Endodermal cell (in vitro differentiated cells): ENCODE measurements at places on chromosomes 4 and X.

GRCh38 chr4:121824950-121825349, 1.3 kb upstream of the CCNA2 start:
- DNase-seq: no peak

DNA sequence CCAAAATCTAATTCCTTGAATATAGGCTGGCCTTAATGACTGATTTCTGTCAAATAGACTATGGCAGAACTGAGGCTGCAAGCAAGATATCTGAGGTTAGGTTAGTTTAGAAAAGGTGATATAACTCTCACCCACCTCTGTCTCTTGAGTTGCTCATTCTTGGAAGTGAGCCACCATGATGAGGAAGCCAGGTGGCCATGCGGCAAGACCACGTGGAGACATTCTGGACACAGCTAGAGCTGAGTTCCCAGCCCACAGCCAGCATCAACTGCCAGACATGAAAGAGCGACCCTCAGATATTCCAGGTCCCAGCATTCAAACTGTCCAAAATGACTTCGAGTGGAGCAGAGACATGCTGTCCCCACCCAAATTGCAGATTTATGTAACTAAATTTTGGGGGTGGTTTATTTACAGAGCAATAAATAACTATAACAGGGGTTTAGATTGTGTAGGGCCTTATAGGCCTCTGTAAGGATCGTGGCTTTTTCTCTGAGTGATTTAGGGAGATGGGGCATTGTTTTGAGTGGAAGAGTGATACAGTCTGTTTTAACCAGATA, 33.7 kb downstream of the USP53 start:
- DNase-seq: no peak

DNA sequence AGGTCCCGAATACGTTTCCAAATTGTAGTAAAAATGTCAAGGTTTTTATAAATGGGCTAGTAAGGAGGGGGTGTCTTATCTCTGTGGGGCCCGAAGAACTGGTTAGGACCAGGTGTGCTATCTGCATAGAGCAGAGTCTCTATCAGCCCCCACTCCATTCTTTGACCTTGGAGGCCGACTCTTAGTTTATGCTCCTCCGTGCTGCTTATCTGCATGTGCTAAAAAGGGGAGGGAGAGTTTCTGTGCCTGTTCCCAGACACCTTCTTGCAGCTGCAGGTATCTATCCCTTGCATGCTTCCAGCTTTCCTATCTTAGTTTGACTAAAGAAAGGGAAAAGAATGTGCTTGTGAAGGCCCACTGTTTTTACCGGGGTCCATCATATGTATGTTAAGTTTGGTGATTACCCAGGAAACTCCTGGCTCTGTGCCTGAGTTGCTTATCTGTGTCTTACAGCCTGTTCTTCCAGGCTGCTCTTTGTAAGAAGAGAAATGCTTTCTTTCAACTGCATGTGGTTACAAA, 28.6 kb upstream of the NAF1 start:
- DNase-seq: no peak

DNA sequence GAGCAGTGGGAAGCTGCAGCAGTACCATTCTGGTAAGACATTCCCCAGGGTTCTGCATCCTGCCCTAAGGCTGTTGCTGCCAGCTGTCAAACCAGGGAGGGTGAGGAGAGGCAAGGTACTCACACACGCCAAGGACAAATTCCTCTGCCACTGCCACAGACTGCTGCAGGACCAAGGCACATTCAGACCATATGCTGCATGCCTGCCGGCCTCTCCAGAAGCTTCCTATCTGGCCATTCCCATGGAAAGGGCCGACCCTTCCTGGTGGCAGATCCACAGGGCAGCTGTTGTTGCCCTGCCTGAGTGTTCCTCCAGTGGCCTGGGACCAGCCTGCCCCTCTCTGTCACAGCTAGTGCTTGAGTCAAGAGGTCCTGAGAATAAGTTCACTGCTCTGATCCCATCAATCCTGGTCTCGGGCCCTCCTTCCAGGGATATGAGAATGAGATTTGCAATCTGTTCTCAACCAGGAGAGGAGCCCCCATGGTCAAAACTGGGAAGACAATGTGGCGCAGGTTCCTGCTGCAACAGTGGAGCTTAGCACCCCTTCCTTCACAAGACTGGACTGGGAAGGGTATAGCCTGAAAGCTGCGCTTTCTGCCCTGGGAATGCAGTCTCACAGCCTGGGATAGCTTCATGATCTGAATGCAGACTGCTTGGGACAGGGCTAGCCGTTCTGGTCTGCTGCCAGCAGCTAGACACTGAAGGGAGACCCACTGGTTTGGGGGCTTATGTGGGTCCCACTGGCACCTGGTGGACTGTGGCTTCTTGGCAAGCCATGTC, 342.5 kb upstream of the NDST3 start:
- peak; percentile 49 for DNase-seq

DNA sequence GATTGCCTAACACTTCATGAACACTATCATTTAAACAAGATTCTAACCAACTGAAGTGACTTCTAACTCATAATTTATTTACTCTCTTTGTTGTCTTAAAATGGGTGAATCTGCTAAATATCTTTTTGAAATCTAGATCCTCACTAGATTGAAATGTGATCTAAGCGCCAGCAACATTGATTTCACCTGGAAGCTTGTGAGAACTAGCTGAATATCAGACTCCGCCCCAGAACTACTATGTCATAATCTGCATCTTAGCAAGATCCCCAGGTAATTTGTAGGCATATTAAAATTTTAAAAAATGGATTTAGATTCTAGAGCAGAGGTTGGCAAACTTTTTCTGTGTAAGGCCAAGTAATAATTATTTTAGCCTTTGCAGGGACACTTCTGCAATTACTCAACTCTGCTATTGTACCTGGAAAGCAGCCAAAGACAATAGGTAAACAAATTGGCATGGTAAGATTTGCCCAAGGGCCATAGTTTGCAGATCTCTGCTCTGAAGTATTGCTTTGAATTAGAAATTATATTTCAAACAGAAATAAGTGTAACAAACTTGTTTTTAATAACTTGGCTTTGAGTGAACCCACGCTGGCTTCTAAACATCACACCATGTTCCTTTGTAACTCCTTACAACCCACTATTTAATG, 121.5 kb downstream of the REELD1 start:
- no peak for DNase-seq

DNA sequence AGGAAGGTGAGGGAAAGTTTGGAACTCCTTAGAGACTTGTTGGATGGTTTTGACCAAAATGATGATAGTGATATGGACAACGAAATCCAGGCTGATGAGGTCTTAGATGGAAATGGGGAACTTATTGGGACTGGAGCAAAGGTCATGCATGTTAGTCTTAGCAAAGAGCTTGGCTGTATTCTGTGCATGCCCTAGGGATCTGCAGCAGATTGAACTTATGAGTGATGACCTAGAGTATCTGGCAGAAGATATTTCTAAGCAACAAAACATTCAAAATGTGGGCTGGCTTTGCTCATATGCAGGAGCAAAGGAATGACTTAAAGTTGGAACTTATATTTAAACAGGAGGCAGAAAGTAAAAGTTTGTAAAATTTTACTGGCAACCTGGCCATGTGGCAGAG, 489.3 kb upstream of the DIPK2B start:
- DNase-seq: no peak

- DNase-seq: no peak
Observed at GRCh38 chrX:151789179-151789800, 54.7 kb downstream of the CNGA2 start.

DNA sequence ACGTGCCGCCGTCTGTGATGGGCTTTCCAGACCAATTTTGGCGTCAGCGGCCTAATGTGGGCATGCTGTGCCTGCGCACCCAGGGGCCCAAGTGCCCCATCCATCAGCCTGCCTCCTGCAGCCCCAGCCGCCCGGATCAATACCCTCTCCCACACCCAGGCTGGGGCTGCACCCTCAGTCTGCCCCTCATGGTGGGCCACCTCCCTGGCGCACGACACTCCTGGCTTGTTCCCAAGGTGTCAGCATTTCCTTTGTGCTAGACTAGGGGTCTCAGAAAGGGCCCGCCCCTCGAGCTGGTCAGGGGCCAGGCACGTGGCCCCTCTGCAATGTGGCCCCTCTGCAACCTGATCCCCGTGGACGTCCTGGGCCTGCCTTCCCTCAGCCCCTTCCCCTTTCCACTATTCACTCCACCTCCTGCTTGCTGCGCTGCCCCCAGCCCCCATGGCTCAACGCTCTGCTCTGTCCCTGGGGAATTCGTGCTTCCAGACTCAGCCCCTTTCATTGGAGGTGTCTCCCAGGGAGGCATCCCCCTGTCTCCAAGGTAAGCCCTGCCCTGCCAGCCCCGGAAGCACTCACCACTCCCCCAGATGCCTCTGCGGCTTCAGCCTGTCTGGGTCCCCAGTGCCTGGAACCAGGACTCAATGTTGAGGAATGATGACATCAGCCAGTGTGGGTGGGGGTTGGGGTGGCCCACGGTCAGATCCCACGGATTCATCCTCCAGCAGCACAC, 130.8 kb downstream of the HMX1 start:
- DNase-seq: peak; percentile 36
